ENCODE measurements at places on chromosomes 7 and 10.

DNA sequence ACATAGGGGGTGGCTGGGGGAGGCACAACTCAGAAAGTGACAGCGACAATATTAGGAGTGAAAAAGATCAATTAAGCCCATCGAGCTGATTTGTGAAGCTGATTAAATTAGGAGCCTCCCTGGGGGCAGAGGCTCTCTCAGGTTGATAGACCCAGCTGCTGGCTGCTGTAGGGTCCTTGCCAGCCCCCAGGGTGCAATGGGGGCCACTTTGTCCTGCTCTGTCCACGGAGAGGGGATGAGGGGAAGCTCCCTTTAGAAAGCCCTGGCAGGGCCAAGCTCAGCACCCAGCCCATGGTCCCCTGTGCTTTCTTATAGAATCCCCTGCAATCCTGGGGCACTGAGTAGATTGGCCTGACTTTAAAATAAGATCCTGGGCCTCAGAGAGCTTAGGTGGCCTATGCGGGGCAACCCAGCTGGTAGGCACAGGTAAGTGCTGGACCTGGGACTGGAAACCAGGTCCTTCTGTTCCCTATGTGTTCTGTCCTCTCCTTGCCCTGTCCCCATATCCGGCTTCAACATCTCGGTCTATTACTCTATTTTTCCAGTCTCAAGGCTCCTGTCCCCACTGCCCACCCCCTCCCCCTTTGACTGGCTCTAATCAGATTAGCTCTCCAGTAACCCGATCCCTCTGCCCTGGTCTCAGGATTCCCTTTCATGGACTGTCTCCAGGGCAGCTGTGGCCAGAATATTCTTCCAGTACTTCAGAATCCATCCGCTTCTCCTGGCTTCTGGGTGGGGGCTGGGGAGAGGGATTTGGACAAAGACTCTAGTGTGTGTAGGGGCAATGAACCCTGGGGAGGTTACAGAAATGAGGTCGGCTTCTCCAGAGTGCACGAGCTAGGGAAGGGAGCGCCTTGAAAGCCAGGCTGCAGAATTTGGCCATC lies 259.6 kb downstream of the RPS24 start:
- DNase-seq = no peak

- DNase-seq = no peak
Measured at GRCh38 chr7:23418046-23418445, 52.2 kb downstream of the IGF2BP3 start.

GRCh38 chr10:52453501-52453900 lies 139.4 kb downstream of the DKK1 start:
- no peak for DNase-seq

GRCh38 chr7:87806150-87806549 lies 70.0 kb downstream of the SLC25A40 start:
- DNase-seq = no peak

DNA sequence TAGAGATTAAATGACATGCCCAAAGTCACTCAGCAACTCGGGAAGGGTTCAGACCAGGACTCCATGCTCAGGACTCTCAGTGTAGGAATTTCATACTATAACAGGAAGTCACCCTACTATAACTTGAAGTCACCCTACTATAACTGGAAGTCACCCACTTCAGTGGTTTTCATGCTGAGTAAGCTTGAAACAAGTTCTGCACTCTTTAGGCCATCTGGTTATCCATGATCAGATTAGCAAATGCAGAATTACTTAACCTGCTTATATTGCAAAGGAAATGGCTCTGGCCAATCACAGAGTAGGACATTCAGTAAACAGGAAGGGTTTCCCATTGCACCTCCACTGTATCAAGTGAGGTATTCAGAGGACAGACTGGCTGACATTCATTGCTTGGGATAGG lies 1240.4 kb downstream of the GATA3 start:
- no peak for DNase-seq

- no peak for DNase-seq
Measured at GRCh38 chr10:30172673-30173072, 113.3 kb upstream of the JCAD start.

GRCh38 chr10:22606164-22606614 lies 108.2 kb downstream of the PIP4K2A start:
- no peak for DNase-seq

DNA sequence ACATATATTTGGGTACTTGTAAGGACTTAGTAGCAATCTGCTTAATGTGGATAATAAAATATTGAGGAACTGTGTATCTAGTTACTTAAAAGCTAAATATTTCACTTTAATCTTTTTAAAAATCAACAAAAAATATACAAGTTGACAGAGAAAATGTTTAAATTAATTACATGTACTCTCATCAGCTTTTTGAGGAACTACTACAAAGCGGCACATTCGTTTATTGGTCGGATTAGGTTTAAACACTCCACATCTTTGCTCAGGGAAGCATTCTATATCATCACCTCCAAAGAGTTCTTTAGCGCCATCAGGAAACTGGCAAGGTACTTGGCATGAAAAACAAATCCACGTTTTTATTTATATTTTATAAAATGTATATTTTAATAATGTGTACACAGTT lies 1.6 kb downstream of the ATOH7 start:
- no peak for DNase-seq

- DNase-seq = no peak
Measured at GRCh38 chr10:126123466-126123865, 227.1 kb downstream of the FANK1 start.

DNA sequence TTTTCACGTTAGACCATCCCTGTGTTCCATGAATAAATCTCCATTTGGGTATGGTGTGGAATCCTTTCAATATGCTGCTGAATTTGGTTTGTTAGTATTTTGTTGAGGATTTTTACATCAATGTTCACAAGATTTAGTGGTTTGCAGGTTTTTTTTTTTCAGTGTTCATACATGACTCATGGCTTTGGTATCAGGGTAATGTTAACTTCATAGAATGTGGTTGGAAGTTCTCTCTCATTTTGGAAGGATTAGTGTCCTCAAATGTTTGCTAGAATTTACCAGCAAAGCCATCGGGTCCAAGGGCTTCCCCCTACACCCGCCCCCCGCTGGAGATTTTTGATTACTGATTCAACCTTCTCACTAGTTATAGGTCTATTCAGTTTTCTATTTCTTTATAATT lies 398.0 kb downstream of the NXPH1 start:
- DNase-seq = no peak

GRCh38 chr10:29583674-29584073 lies 51.1 kb downstream of the SVIL start:
- no peak for DNase-seq

All from cerebellar cortex (tissue), 1 donor.